ENCODE measurements at places on chromosomes 3 and 15.

DNA sequence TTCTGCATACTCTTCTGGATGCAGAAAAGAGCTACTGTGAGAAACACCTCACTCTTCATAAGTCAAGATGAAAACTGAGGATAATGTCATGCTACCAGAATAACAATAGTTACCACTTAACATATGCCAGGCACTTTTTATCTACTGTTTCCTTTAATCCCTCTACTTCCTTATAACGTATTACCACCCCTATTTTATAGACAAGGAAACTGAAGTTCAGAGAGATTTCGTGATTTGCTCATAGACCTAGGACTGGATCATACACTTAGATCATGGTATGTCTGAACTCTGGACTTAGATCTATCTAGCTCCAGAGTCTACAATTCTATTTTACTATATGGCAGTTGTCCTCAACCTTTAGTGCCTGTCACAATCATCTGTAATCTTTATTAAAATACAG, 155.7 kb upstream of the TSPAN3 start:
- DNase-seq = no peak

DNA sequence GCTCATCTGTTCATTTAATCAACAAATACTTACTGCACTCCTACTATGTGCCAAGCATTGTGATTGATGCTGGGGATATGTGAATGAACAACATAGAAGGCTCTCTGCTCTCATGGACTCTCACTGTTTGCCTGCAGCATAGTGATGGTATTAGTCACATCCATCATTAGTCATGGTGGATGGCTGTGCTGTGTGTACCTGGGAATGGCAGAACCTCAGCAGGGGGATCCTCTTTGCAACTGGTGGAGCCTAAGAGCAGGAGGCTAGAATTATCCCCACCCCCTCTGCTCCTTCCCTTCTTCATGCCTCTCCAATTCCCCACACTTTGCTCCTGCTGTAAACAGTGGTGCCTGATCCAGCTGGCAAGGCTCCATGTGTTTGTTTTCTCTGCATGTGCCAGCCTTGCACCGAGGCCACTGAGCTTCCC, 20.5 kb downstream of the BOC start:
- DNase-seq = no peak

GRCh38 chr3:32335365-32336112, 56.1 kb upstream of the CMTM7 start:
- DNase-seq = no peak

GRCh38 chr3:145864336-145864735, 296.6 kb downstream of the PLOD2 start:
- DNase-seq = no peak

DNA sequence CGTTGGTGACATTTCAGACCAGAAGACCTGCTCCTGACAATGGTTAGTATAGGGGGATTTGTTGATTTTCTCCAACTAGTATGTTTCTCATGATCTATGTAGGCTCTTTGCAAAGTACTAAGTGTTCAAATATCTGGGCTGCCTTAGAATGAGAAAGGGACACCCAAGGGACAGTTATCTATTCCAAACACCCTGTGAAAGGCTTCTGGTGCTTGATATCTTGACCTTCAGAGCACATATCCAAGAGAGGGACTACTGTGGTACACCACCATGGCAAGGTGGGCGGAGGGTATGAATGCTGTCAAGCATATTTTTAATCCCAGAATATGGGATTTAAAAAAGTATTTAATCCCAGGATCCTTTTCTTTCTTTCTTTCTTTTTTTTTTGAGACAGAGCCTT, 1.1 kb downstream of the FANCD2OS start:
- DNase-seq = no peak

GRCh38 chr3:28575100-28575745, 226.6 kb upstream of the AZI2 start:
- DNase-seq = no peak

DNA sequence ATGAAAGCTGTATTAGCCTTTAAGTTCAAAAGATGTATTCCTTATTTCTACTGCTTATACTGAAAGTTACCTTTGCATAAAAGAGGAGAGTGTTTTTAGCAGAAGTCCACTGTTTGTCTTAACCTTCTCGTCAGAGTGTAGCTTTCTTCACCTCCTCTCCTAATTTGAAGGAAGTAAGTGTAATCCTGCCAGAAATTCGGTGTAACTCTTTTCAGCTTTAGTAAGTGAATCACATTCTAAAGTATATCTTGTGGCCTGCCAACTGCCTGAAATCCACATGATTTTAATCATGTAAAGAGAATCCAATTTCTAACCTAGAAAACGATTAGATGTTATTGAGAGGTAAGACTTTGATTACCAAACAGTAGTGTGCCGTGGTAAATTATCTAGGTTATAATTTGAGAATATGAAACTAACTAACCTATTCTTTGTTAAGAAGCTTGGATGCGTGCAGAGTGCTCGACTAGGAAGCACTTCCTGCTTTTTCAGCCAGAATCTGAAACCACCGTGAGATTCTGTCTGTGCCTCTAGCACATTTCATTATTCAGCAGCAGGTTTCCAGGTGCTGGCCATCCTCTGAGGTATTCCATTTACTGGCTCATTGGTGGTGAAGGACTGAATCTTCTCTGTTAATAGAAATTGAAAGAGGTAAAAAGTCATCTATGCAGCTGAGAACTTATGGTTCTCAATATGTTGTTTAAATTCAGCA, 7.5 kb downstream of the GYG1 start:
- no peak for DNase-seq

- DNase-seq = no peak
These were observed 231.4 kb downstream of the ROBO2 start for GRCh38 chr3:77271306-77271705.

GRCh38 chr3:190366133-190366532, 21.8 kb upstream of the CLDN16 start:
- no peak for DNase-seq

DNA sequence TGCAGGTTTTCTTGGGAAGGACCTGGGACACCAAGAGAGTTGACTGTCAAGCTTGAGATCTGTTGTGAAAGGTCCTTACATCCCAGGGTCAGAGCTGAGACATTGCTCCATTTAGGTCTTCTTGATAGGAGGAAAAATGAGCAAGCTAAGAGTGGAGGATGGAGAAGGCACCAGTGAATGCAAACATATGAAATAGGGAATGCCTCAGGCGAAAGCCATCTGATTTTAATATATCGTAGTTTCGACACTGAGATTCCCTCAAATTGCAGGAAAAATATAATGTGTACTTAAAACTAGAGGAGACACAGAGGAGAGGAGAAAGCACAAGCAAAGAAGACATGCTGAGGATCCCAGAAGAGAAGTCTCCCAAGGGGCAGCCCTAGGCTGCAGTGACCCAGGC, 85.5 kb downstream of the TM4SF4 start:
- no peak for DNase-seq

DNA sequence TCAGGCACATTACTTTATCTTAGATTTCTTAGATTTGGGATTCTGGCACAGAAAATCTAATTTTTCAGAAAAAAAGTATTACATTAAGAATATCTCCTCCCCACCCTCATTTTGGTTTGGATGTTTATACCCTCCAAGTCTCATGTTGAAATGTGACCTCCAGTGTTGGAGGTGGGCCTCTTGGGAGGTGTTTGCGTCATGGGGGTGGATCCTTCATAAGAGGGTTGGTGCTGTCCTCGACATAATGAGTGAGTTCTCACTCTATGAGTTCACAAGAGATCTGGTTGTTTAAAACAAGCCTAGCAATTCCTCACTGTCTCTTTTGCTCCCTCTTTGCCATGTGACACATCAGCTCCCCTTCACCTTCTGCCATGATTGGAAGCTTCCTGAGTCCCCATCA, 45.6 kb upstream of the WWTR1 start:
- no peak for DNase-seq

- DNase-seq = no peak
These were observed 121.8 kb downstream of the OXSM start for GRCh38 chr3:25911525-25912295.

DNA sequence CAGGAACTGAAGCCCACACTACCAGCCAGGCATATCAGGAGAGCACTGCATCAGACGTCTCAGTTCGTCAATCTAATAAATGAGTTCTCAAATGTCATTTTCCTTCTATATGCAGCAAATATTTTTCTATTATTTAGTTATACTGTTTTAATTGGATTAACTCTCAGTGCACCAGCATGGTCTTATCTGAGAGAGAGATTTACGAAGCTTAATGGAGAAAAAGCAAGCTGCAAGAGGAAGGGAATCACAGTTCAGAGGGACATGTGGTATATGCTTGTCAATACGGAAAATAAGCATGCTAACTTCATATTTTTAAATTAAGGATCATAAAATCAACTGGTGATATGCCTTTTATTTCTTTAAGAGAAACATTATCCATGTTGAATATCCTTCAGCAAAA, 213.1 kb upstream of the NECTIN3 start:
- no peak for DNase-seq

DNA sequence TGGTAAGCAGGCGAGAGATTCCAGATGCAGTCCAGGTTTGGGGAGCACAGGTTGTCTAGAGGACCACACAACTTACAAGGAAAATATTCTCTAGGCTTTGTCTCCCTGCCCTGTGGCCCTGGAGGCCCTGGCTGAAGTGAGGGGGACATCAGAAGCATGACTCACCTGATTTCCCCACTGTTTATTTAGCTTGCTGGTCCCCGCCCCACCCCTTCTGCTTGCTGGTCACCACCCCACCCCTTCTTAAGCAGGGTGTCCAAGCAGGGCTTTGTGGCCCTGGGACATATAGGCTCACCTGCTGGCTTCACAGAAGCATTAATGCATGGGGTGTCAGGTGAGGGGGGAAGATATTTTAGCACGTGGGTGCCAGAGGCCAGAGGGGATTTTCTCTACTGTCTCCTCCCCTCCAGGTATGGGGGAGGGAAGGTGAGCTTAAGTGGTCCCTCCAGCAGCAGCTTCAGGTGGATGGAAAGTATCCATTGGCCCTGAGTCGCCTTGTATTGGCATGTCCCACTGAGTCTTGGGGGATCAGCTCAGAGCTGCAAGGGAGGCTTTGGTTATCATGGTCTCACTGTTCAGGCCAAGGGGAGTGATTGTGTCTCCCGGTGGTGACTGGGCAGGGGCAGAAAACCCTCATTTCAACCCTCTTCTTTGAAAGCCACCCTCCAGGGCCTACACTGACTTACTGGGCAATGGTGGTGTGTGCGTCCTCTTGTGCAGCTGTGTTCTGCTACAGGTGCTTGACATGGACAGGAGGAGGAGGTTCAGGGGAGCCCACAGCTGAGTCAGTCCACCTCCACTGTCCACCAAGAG, 49.8 kb downstream of the GASK1A start:
- DNase-seq = no peak

DNA sequence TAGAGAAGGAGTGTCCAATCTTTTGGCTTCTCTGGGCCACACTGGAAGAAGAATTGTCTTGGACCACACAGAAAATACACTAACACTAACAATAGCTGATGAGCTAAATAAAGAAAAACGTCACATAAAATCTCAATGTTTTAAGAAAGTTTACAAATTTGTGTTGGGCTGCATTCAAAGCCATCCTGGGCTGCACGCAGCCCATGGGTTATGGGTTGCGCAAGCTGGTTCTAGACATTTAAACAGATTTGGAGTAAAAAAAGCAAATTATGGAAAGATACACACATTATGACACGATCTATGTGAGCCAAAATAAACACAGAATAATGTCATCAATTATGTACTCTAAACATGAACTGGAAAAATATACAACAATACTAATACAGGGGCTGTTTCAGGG, 703.3 kb upstream of the LMCD1 start:
- DNase-seq = no peak

DNA sequence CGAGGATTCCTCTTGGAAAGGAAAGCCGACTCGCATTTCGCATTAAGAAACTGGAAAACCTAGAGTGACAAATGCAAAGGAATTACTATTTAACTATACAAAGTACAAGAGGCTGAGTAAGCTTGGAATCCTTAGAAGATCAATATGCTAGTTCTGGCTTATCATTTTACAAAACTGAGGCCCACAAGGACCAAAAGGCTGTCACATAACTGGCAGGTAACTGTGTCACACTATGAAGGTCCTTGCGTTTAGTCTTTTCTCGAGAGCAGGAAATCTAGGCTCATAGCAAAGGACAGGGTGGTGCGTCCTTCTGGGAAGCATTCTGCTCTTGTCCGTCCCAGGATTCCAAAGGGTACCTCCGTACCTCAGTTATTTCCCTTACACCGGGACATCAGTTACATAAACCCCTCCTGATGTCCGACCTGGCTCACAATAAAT, 629 bp downstream of the RPL24 start:
- DNase-seq = no peak

- no peak for DNase-seq
These were observed 508.9 kb upstream of the TBL1XR1 start for GRCh38 chr3:177705976-177706823.

- no peak for DNase-seq
These were observed 242.0 kb downstream of the SHQ1 start for GRCh38 chr3:72606005-72606800.

- DNase-seq = no peak
These were observed 32.1 kb downstream of the SRPRB start for GRCh38 chr3:133837487-133838295.

DNA sequence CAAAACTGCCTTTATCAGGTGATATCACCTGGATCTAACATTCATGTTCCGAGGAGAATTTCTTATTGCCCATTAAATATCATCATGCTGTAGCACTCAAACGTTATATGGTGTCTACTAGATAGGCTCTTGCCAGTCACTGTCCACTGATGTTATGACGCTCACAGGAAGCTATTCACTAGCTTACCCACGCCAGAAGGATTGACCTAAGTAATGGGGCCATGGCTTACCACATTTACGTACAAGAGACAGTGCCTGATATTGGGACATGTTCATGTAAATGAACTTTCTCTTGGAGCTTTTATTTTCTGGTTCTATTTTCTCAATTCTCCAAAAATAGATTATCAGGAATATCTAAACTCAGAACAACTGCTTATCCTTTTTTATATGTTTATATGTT, 91.7 kb upstream of the NAALADL2 start:
- DNase-seq = no peak

DNA sequence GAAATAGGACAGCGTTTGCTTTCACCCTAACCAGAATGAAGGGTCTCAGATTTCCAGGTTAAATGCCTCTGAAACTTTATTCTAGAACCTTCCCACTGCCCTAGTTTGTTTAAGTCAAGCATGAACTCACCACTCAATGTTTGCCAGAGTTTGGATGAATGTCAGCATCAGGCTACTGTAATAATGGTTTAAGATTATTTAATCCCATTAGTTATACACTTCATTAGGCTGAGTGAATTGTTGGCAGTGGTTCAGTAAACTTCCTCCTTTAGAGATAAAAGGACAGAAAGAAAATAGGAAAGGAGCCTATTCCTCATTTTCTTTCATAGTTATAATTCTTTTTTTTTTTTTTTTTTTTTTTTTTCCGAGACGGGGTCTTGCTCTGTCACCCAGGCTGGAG, 401.9 kb upstream of the TPRG1 start:
- DNase-seq = no peak

DNA sequence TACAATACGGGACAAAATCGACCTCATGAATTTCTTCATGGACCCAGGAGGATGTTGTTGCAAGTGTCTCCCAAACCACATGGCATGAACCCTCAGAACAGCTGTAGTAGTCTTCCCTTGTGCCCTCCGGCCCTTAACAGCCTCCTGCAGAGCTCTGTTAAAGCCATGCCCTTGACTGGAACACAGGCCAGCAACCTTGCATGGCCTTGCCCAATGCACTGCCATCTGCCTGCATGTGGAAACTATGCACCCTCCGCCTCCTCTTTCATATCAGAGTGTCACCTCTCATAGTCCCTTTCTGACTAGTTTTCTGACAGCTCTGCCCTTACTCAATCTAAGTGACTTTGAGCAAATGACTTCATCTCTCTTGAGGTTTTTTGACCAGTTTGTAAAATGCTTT, 39.4 kb upstream of the TRIM71 start:
- DNase-seq = no peak

Data from AG04450 (cell line).